ENCODE measurements at places on chromosomes 3 and 15.

GRCh38 chr3:178103140-178103539 is 433.1 kb upstream of the KCNMB2 start:
- DNase-seq, result no peak

GRCh38 chr15:39616731-39617455 is 36.0 kb downstream of the THBS1 start:
- DNase-seq, result no peak

DNA sequence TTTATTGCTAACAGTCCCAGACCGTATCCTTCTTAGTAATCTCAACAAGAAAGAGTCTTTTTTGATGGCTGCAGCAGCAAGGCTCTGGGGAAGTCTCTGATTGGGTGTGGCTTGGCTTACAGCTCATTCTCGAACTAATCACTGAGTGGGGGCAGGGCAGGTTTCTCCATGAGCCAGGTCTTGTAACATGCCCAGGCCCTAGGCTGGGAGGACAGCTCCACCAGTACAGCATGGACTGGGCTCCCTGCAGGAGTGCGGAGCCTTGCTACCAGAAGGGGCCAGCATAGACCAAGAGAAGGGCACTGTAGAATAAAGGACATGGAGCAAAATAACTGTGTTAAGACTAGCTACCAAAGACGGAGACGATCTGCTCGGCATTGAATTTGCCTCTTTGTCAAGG is 7.2 kb downstream of the CD276 start:
- DNase-seq, result no peak

GRCh38 chr15:99435113-99435695 is 130.6 kb upstream of the MEF2A start:
- DNase-seq, result no peak

DNA sequence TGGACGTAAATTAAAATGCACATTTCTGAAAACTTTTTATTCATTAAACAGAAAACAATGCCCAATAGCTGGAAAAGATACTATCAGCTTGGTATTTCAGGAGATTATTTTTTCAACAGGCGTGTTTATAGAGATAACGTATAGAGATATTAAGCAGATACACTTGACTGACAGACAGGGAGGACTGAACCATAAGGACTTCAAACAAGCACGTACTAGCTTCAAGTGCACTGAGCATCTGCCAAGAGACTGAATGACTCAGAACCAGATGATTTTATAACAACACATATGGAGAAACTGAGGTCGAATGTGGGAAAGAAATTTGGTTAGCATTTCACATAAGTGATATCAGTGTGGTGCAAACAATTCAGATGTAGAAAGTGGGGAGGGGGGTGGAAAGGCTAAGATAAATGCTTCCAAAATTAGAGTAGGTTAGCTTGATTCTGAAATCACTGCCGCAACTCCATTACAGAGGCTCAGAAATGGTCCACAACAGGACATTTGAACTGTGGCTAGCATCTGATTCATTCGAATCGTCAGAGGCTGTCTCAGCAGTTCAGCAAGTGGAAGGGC is 103.5 kb downstream of the SEMA6D start:
- no peak for DNase-seq

- no peak for DNase-seq
These were observed 26.4 kb downstream of the RBMS3 start for GRCh38 chr3:29307295-29307694.

GRCh38 chr3:127887321-127887720 is 27.7 kb upstream of the KBTBD12 start:
- DNase-seq, result no peak

DNA sequence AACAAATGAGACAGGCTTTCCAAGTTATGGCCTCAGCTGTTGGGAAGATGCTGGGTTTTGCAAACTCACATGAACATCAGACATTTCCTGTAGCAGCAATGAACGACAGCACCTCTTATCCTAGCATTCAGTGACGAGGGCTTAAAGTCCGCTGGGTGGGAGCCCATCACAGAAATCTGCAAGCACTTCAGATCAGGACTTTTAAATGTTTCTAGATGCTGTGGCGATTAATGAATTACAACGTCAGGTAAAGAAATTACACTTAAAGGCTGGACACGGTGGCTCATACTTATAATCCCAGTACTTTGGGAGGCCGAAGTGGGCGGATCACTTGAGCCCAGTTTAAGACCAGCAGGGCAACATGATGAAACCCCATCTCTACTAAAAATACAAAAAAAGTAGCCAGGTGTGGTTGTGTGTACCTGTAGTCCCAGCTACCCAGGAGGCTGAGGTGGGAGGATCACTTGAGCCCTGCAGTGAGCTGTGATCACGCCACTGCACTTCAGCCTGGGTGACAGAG is 3.9 kb downstream of the AEN start:
- DNase-seq, result no peak

DNA sequence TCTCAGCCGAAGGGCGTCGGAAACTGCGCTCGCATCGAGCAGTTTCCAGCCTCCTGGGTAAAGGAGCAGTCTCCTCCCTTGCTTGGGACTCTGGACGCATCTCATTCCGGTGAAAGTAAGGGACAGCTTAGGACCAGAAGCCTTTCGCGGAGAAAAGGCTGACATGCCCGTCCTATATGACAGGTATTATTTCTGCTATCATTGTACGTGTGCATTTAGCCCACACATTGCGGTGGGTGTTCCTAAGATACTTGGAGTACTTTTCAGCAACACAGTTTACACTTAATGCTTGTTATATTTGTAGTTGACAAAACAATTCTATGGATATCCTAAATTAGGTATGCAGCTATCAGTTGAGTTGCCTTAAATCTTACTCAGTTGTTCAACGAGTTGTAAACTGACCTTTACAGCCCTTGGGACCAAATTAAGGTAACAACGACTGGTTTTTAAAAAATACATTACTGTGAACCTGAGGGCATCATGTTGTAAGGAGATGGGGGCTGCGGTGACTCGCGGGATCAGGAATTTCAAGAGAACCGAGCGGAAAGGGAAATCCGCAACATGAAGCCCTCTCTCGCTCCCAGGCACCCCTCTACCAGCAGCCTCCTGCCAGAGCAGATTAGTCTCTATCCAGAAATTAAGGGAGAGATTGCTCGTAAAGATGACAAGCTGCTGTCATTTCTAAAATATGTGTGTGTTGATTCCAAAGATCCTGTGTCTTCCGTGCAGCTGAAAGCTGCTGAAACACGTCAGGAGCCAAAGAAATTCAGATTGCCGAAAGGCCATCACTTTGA is 632 bp upstream of the COPS2 start:
- DNase-seq, result no peak

DNA sequence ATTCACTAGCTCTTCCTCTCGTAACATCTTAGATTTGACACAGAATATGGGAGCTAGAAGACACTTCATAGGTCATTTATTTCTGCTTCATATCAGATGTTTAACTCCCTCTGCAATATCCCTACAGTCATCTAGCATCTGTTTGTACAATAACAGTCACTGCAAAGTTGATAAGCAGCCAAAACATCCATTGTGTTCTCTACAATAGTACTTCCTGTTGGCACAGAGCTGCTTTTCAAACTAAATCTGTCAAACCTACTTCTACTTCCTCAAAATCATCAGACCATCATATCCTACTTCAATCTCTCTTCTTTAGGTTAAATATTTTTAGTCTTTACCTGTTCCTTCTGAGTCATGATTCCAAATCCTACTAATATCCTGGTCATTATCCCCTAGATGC is 233.2 kb downstream of the FGF12 start:
- DNase-seq, result no peak

DNA sequence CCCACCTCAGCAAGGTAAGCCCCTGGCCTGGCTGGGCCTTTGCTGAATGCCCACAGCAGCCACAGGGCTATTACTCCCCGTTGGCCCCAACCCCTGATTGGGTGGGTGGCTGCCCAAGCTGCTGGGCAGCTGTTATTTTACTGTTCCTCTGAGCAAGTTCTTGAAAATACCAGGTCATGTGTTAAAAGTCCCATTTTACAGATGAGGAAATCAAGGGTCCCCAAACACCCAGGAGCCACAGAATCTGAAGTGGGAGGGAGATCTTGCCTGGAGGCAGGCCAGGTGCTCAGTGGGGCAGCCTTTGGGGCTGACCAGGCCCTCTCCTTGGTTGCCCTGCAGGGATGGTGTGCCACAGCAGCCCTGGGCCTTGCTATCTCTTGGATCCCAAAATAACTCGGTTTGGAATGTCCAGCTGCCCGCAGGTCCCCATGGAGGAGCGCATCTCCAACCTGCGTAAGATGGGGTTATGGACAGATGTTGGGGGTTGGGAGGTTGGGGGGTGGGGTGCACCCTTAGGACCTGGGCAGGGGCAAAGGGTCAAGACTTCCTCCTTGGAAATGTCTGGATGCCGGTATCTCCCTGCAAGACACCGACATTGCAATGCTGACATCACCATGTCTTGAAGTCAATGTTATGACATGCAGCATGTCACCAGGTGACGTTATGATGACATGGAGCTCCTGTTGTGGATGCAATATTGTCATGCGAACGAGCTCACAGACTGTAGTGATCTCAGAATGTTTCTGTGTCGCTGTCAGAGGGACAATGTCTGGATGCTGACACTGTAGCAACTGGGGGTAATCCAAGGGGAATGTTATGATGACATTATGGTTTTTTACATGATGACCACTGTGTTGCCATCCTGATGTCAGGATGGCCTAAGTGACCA is 13.3 kb upstream of the CSPG4 start:
- no peak for DNase-seq

DNA sequence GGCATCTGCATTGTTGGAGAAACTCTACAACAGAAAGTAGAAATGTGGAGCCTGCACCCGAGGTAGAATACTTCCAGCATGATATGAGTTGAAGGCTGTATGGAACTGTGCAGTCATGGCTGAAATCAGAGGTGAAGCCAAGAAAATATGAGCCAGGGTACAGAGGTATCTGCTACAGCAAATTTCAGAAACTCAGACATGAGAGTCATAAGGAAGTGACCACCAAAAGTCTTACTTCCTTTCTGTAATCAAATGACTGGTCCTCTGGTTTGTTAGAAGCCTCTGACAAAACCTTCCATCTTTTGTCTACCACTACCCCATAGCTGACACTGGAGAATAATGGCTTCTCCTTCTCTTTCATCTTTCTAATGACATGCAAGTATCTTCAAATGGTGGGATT is 159.4 kb downstream of the TMEM108 start:
- DNase-seq, result no peak

DNA sequence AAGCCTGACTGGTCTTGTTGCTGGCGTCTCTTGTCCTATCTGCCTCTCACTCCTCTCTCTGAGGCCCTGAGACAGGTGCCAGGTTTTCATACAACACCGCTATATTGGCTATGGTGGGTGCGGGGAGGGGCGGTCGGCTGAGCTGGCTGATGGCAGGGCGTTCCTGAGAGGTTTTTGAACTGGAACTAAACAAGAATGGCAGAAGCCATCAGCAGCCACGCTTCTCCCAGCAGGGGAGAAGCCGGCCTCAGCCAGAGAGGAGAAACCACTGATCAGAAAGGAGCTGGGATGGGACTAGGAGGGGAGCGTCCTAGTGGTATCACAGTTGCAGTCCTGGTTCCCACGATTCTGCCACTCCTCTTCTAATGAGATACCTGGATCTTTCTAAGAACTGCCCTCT is 89.9 kb upstream of the PRR23E start:
- DNase-seq, result no peak
